ENCODE measurements at places on chromosomes 5 and 9. TPM values are rescaled to one million over a fixed set of nuclear protein-coding genes. Genes with fewer than 3 reads are reported as not detected.

DNA sequence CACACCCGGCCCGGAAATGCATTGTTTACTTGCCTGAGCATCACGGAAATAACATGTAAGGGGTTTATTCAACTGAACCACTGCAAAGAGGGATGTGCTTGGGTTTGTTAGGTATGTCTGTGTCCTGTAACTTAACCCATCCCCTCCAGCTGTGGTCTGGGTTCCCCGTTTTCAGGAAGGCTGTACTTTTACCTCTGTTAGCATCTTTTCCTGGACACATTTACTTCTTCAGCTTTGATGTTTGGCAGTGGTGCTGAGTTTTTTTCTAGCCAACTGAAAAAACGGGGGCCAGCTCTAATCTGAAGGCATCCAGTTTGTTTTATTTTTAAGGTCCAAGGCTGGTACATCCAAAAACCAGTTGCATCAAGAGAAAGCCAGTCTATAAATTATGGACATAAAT is 561.8 kb downstream of the BNC2 start:
- no peak for DNase-seq

SOHLH1 gene
- not detected for total RNA-seq

DNA sequence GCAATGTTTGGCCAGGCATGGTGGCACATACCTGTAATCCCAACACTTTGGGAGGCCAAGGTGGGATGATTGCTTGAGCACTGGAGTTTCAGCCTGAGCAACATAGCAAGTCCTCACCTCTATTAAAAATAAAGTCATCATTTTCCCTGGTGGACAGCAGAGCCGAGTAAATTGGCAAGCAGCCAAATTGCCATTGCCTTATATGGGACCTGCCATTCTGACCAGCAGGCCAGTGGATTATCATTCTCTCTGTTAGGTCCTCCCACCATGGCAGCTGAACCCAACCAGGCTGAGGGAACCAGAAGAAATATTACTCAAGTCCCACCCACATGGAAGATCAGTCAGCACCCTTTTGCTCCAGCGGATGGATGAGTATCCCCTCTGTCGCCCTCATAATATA is 1829.9 kb downstream of the EFNA5 start:
- no peak for DNase-seq

LCN12 gene
- 7.6 TPM for total RNA-seq

DNA sequence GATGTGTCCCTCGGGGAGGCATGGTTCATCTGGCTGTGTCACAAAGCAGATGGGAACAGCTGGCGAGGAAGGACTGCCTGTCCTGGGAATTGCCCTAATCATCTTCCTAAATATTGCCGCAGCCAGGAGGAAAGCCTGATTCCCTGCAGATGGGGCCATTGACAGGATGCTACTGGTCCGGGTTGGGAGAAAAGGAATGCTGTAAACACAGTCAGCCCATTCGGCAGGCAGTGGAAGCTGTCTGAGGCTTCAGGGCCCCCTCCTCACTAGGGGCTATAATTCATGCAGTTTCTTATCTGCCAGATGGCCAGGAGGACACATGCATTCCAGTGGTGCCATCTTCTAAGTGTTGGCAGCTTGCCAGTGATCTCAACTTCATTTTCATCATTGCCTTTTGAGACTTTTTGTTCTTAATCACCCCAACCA is 110.3 kb downstream of the KCNIP1 start:
- DNase-seq: no peak

- no peak for DNase-seq
These were observed 84.0 kb downstream of the WNK2 start for GRCh38 chr9:93267681-93268505.

TSSK1B gene
- total RNA-seq: not detected

DNA sequence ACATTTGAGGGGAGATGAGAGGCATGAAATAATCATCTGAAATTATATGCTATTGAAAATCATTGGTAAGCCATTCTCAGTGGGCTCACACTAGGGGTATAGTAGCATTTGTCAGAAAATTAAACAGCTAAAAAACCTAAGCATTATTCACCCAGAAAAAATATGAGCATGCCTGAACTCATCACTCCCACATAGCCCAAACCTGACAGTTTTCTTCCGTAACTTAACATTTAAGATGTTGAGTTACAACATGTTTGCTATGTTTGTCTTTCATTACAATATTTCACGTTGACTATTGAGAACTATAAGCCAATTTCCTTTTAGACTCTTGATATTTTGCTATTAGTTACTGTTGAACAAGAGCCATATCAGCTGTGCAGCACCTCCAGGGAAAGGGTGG is 23.5 kb upstream of the GHR start:
- DNase-seq: no peak

GRCh38 chr9:133146746-133147411 is 16.8 kb downstream of the GBGT1 start:
- no peak for DNase-seq

Measured in mucosa of descending colon (tissue), 3 donors.